Right renal cortex interstitium (tissue), 3 donors: ENCODE measurements at places on chromosomes 1 and 21.

- DNase-seq, result no peak
Observed at GRCh38 chr1:238451781-238452310, 561.1 kb upstream of the ZP4 start.

DNA sequence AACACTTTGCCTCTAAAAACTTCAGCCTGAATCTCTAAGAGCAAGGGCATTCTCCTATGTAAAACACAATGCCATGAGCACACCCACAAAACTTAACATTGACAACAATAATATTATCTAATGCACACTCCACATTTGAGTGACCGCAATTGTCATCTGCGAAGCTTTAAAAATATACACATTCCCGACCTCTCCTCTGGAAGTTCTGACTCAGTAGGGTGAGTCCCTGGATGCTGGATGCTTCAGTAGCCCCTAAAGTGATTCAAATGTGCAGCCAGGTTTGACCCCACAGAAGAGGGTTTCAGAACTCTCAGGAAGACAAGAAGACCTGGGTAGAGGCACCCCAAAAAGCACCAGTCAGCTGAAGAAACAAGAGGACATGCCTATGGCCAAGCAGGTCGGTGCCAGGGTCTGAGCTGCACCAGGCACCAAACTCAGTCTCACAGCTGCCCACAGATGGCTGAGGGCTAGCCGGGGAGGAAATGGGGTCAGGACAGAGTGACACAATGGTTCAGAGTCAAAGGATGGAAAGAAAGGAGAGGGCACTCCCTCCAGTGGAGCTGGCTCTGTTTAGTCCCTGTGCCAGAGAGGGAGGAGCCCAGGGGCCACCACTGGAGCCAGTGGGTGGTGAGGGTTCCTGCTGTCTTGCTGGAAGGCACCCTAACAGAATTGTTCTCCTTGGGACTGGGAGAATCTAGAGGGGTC is 17.4 kb downstream of the PIK3C2B start:
- DNase-seq, result no peak

DNA sequence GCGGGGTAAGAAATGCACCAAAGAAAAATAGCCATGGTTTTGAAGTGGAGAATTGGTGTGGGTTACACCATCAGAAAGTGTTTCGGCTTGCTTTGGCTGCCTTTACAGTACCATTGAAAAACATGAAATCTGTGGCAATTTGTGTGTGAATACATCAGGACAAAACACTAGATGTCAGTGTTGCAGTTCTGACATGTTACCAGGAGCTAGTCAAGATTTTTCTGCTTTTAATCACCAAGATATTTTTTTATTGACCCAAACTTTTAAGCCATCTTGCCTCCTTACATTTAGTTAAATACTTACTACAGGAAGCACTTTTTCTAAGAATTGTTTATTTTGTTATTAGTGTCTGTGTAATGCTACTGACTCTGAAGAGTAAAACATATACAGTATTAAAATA is 14.3 kb downstream of the RRP15 start:
- no peak for DNase-seq

DNA sequence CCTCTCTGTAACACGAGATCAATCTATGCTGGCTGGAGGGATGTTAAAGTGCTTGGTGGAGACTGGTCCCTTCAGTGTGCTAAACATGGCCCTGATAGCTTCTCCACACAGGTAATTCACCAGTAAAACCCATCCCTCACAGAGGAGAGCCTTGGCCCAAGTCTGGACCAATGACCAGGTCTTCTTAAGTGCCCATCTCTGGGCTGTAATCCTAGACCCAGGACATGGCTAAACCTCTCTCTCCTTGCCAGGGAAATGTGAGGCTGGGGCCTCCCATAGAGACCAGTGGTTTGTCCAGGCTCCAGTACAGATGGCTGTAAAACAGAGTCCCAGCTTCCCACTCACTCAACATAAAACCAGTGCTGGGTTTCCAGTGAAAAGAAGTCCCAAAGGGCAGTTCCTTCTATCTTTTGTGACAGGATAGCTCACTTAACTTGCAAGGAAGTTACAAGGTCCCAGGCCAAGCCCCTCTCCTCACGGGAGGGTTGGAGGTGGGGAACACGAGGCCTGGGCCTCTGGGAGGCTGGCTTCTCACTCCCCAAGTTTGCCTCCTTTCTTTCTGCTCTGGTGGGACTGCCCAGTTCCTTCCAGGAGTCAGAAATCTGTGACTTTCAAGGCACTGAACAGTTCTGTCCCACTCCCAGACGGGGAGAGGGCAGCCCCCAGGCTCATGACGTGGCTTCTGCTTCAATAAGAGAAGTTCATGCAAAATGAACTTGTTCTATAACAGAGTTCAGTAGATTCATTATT is 2.2 kb upstream of the KIF17 start:
- no peak for DNase-seq

DNA sequence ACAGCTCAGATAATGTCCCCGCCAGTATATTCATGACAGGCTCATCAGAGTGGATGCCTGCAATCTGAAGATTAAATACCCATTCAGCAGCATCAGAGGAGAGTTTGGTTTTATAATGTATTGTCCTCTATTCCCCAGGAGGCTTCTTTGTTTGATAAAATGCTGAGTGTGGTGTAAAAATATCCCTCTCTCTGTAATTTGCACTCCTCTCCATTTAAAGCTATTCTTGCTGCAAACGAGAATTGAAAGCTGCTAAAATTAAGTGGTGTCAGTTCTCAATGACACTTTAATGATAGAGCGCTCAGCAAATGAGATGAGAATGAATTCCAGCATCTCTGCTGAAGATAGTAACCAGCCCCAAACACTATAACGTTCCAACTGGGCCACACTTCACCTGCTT is 205.7 kb upstream of the RRP15 start:
- DNase-seq, result no peak

- DNase-seq, result no peak
Observed at GRCh38 chr21:45135868-45136267, 61.5 kb downstream of the ADARB1 start.

DNA sequence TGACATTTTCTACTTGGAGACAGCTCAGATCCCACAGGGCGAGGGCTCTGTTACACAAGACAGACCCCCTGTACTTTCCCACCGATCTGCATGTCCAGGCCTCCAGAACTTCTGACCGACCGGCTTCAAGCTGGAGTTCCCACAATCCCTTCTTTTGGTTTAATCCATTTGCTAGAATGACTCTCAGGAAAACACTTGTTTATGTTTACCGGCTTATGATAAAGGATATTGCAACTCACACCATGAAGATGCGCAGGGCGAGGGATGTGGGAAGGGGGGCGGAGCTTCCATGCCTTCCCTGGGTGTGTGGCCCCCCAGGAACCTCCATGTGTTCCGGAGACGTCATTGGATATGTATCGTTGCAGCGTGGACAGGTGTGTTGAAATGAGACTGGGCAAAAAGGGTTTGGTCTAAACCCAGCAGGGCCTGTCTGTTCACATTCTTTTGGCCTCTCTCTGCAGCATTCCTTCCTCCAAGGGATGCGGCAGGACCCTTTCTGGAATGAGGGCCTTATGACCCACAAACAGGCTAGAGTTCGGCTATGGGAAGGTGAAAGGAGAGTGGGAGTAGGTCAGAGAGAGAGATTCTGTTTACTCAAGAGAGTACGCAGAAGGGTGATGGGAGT is 7.5 kb upstream of the IGSF5 start:
- DNase-seq, result no peak

DNA sequence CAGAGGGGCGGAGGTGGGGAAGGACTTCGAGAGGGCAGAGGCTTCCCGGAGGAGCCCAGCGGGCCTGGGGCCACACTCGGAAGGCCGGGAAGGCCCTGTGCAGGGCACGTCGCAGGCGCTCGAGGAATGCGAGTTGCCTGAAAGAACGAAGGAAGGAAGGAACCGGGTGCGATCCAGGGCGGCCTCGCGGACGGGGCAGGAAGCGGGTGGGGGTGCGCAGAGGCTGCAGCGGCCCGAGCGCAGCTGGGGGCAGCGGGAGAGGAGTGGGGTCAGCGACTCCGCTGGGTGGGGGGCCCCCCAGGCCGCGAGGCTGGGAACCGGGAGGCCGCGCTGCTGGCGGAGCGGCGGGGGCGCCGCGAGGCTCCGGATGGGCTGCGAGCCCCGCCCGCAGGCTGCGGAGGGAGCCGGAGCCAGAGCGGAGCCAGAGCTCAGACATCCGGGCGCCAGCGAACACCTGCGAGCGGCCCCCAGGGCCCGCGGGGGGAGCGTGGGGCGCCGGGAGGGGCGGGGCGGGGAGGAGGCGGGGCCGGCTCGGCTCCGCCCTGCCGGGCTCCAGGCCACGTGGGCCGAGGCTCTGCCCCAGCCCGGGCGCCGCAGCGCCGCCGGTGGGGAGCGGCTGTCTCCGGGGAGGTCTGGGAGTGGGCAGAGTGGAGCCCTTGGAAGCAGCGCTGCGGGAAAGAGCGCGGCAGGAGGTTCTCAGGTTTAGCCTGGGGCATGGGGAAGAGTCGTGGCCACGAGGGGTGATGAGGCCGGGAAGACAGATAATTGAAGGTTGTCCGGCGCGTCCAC is 4.6 kb downstream of the ID3 start:
- DNase-seq, result no peak

- DNase-seq, result no peak
Observed at GRCh38 chr1:1066403-1067283, 7.5 kb downstream of the RNF223 start.

GRCh38 chr1:162904579-162904978 is 43.6 kb upstream of the CCDC190 start:
- no peak for DNase-seq

GRCh38 chr1:105838071-105838470 is 1218.4 kb upstream of the PRMT6 start:
- no peak for DNase-seq

DNA sequence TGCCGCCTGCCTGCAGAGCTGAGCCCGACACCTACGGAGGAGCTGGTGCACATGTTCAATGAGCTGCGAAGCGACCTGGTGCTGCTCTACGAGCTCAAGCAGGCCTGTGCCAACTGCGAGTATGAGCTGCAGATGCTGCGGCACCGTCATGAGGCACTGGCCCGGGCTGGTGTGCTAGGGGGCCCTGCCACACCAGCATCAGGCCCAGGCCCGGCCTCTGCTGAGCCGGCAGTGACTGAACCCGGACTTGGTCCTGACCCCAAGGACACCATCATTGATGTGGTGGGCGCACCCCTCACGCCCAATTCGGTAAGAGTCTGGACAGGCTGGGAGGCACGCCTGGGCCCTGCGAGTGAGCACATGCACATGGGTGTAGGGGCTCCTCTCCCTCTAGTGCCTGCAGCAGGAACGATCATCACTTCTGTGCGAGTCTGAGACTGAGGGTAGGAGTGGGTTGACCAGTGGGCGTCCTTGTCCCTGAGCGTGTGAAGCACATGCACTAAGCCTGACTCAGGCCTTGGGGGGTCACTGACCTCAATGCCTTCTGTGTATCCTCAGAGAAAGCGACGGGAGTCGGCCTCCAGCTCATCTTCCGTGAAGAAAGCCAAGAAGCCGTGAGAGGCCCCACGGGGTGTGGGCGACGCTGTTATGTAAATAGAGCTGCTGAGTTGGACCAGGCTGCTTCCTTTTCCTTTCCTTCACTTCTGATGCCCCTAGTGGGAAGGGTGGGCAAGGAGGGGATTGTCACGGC is 6.9 kb downstream of the DMAP1 start:
- no peak for DNase-seq

GRCh38 chr1:23434260-23434775 is 9.8 kb upstream of the TCEA3 start:
- DNase-seq, result no peak

DNA sequence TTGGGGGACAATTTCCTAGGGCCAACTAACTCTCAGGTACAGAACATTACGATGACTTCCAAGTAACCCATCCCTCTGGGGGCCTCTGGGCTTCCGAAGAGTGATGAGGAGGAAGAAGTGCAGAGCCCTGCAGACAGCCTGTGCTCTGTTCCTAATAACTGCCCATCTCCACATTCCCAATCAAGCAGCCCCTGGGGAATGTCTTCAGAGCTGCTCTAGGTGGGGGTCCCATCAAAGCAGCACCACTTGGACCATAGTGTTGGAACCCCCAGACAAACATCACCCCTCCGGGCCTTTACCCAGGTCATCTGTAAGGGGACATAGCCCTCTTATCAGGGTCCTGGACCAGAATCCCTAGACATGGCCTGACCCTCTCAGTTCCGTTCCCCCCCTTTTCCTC is 357.3 kb downstream of the NPHP4 start:
- no peak for DNase-seq

GRCh38 chr1:53081384-53082066 is 19.5 kb downstream of the PODN start:
- no peak for DNase-seq

DNA sequence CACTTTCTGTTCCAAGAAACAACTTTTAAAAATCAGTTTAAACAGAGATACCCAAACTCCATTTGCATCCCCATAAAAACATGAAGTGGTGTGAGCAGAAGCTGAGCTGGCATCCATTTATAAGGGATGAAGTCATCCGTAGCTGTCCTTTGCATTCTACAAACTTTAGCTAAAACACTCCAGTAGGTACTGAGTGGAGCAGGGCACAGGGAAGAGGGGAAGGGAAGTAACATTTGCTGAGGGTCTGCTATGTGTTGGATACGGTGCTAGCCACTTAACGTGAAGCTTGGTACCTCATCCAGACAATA is 32.9 kb downstream of the VWA5B1 start:
- DNase-seq, result no peak

DNA sequence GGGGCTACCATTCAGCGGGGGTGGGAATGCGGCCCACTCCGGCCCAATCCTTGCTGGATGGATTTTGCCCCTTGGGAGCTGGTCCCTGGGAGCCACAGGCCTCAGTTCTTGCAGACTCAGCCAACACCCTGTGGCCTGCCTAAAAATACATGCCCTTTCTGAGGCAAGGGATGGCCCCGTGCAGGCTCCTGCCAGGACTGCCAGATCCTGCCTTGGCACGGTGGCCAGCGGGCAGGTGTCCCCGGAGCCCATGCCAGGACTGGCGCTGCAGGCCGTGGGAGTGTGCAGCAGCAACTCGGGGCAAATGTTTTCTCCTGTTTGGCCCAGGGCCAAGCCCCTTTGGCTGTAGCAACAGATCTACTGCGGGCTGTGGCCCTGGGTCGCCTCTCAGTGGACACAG is 1.6 kb upstream of the PANK4 start:
- no peak for DNase-seq

- DNase-seq, result no peak
Observed at GRCh38 chr1:23801338-23801748, 789 bp upstream of the GALE start.

DNA sequence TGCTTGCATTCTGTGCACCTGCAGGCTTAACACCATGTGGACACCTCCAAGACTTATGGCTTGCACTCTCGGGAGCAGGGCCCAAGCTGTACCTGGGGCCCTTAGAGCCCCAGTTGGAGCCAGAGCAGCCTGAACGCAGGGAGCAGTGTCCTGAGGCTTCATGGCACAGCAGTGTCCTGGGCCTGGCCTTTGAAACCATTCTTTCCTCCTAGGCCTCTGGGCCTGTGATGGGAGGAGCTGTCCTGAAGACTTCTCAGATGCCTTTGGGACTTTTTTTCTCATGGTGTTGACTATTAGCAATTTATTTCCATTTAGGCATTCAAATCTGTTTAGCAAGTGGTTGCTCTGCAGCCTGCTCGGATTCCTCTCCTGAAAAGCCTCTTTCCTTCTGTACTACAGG is 11.0 kb downstream of the RPTN start:
- no peak for DNase-seq

- DNase-seq, result no peak
Observed at GRCh38 chr1:94385308-94385929, 32.8 kb upstream of the ABCD3 start.
